GM13976 (cell line): ENCODE measurements at places on chromosomes 11 and 22.

DNA sequence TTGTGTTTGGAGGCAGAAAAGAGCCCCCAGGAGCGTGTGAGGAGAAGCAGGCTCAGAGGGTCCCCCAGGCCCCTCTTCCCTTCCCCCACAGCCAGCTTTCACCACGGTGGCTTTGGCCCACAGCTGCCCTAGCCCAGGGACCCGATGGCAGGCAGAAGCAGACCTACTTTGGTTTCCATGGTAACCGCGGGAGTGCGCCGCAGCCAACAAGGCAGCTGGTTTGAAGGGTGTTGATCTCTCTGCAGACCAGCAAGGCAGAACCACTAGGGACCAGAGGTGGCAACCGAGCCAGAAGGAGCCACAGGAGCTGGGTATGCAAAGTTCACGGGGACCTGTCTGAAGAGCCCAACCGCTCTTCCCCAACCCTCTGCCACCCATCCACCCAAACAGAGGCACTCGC lies 69.4 kb downstream of the BUD13 start:
- DNase-seq, result no peak

DNA sequence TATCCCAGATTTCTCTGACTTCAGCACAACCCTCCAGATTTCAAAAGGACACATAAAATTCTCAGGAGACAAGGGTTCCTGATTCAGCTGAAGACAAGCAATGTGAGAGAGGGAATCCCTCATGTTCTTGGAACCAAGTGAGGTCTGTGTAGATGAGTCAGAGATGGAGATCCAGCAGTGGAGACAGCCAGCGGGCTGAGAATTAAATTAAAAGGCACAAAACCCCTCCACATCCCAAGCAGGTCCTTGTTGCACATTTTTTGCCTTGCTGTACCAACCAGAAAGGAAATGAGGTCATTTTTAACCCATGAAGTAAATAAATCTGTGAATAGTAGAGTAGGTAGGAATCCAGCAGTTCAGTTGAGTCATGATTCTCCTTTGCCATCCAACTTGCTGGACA lies 9.7 kb downstream of the MTNR1B start:
- no peak for DNase-seq

GRCh38 chr22:24758164-24758799 lies 16.2 kb downstream of the PIWIL3 start:
- peak; percentile 56 for DNase-seq

- DNase-seq, result peak; percentile 69
These were observed 61.8 kb downstream of the UBASH3B start for GRCh38 chr11:122717264-122717867.

GRCh38 chr11:119573858-119574257 lies 150.9 kb upstream of the THY1 start:
- DNase-seq, result no peak
